T-cell (primary cell): ENCODE measurements at places on chromosomes 11 and 22.

DNA sequence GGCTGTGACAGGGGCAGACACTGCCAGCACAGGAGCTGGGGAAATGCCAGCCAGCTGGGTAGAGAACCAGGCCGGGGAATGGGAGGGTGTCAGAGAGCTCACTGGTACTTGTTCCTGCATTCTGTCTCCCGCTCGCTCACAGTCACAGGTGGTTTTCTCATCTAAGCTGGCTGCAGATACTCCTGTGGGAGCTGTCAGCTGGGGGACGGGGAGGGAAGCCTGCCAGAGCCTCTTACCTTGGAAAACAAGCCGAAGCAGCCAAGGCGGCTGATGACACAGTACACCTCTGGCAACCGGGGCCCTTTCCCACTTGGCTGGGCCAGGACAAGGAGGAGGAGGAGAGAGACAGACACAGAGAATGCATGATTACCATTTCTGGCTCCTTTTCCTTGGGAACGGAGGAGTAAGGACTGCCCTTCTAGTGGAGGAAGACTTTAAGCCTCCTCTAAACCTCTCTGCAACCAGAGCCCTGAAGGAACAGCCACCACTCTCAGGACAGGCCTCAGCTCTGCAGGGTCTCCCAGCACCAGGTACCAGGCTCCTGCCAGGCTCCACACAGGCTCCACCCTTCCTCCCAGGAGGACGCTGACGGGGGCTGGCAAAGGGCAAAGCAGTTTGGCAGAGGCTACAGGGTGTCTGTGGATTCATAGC lies 25.1 kb downstream of the RPL27A start:
- no peak for DNase-seq

GRCh38 chr11:131909426-131910177 lies 539.2 kb downstream of the NTM start:
- no peak for DNase-seq

GRCh38 chr11:79697905-79698304 lies 257.1 kb upstream of the TENM4 start:
- no peak for DNase-seq

DNA sequence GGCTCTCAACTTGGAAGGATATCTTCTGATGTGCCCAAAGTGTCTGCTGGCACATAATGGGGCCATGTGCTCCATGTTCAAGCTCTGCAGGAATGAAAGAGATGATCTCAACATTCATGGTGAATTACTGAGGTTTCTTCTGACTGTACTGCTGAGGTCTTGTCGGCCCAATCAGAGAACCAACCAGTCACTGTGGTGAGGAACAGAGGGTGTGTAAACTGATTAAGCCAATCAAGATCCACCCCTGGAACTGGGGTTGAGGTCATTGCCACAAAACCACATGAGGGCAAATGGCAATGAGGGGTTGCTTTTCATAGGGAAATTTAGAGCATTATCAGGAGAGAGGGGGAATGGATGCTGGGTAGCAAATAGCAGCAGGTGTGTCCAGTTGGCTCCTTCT lies 152.3 kb upstream of the RAG2 start:
- no peak for DNase-seq
